ENCODE measurements at places on chromosomes 12 and 14. TPM values are rescaled to one million over a fixed set of nuclear protein-coding genes. Genes with fewer than 3 reads are reported as not detected.

DNA sequence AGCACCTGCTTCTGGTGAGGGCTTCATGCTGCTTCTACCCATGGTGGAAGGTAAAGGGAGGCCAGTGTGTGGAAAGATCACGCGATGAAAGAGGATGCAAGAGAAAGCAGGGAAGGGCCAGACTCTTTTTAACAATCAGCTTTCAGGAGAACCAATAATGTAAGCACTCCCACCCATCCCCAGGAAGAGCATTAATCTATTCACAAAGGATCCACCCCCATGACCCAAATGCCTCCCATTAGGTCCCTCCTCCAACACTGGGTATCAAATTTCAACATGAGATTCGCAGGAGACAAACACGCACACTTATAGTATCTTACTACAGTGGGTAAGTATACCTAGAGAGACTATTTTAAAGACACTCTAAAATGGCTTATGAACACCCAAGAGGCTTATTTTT, 80.5 kb upstream of the TMCC3 start:
- no peak for DNase-seq

DNA sequence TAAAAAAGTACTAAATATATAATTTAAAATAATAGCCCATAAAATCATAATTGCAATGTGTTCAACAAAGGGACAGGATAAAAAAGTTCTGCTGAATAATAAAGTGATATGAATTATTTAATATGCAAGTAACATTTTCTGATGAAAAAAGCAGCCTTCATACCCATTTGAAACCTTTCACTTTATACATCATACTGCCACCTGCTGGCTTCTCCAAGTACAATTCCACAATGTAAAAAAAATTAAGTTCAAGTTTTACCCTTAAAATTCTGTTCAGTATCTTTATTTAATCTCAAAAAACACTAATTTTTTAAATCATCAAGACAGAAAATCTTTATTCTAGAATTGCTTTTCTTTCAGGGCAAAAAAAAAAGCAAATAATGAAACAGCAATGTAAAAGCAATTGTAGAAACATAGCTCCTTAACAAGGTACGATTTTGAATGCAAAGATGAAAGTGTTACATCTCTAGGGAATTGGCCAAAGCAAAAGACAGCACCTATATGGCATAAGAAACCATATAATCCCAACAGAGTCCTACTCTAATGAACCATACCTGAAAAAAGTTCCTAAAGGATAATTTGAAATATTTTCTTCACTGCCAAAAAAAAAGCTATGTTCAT, 15.0 kb downstream of the MDM1 start:
- DNase-seq, result peak; percentile 68

SGPP1 gene
- total RNA-seq, result 10.9 TPM

DNA sequence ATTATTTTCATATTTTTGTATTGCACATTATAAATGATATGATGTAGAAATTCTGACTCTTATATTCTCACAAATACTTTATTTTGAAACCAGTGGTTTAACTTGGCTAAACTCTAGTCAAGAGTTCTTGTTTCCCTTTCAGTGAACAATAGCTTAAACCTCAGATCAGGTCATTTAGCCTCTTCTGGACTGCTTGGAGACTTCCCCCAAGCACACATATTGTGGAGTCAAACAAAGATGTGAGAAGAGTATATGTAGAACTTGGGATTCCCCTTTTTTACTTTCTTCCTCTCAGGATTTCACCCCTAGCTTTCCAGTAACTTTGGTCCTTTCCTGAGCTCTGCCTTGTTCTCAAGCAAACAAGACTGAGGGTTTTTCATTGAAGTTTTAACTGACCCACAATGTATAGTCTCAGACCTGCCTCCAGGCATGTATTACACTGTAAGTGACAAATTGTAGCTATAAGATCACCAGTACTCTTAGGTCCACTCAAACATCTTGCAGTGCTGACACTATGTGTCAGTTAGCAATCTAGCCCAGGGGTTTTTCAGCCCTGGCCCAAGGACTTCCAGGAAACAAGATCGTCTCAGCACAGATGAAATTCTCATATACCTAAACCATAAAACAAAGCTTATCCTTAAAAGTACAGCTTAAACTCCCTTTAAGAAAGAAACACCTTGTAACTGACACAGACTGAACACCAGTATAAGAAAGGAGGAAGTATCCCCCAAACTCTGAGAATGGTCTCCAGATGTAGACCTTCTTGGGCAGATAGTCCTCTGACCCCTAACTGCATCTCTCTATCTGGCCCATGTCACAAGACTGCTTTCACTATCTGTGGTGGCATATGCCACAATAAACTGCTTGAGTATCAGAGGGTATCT, 98.6 kb downstream of the SLC6A15 start:
- DNase-seq, result no peak

- no peak for DNase-seq
These were observed 2.4 kb upstream of the A2M start for GRCh38 chr12:9118158-9118557.

NGB gene
- not detected for total RNA-seq

LAG3 gene
- total RNA-seq, result 268 TPM

PTCSC3 gene
- not detected for total RNA-seq

DNA sequence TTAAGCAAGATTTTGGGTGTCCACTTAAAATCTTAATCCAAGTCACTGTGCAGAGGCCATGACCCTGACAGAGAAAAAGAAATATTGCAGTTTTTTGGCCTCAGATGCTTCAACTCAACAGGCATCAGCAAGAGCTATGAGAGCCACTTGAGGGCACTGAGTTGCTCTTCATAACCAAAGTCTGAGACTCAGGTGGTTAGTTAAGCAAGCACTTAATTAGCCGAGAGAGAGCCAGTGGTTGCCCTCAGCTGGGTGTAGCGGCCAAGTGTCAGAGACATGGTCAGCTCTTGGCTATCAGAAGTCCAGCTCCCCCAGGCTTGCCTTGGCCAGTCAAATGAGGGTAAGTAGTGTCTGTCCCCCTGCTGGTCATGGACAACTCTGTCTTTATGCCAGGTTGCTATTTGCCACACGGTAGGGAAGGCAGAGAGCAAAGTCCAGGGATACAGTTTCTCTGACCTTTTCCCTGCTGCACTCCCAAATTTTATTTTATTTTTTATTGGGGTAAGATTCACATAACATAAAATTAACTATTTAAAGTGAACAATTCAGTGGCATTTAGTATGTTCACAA, 9.0 kb upstream of the KRT71 start:
- no peak for DNase-seq

CHGA gene
- not detected for total RNA-seq

NFE2 gene
- total RNA-seq, result not detected

GRCh38 chr12:11805043-11805442, 155.6 kb downstream of the ETV6 start:
- DNase-seq, result no peak

GRCh38 chr12:82873951-82874350, 187.2 kb downstream of the TMTC2 start:
- DNase-seq, result no peak

DNA sequence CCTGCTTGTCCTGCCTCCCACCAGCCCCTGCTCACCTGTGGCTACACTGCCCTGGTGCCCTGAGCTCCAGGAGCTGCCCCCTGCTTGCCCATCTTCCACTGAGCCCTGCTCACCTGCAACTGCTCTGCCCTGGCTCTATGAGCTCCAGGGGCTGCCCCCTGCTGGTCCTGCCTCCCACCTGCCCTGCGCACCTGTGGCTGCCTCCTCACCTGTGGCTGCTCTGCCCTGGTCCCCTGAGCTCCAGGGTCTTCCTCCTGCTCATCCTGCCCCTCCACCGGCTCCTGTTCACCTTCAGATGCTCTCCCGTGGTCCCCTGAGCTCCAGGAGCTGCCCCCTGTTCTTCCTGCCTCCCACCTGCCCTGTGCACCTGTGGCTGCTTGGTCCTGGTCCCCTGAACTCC, 247.6 kb downstream of the TMEM121 start:
- no peak for DNase-seq

OR4Q2 gene
- not detected for total RNA-seq

DEGS2 gene
- 3.1 TPM for total RNA-seq

DCAF11 gene
- total RNA-seq, result 59.9 TPM

DNA sequence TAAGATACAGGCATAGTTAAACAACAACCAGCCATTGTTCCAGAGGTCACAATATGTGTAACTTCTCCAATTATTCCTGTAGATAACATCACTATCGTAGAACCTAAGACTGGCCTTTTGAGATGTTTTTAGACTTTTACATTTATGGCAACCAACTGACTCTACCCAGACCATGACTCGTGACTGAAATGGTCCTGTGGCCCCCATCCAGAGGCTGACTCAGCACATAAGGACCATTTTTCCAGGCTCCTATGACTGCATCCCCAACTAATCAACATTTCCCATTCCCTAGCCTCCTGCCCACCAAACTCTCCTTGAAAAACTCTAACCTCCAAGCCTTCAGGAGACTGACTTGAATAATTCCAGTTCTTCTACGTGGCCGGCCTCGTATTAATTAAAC, 52.6 kb upstream of the NID2 start:
- DNase-seq, result no peak

GRCh38 chr12:47361389-47362021, 281.7 kb upstream of the AMIGO2 start:
- peak; percentile 72 for DNase-seq

GRCh38 chr12:13367973-13368372, 171.4 kb downstream of the EMP1 start:
- no peak for DNase-seq

IL23A gene
- total RNA-seq, result 41.5 TPM

ABHD12B gene
- total RNA-seq, result not detected

GRCh38 chr14:32254952-32255679, 52.0 kb upstream of the RNU6-8 start:
- peak; percentile 66 for DNase-seq

DNA sequence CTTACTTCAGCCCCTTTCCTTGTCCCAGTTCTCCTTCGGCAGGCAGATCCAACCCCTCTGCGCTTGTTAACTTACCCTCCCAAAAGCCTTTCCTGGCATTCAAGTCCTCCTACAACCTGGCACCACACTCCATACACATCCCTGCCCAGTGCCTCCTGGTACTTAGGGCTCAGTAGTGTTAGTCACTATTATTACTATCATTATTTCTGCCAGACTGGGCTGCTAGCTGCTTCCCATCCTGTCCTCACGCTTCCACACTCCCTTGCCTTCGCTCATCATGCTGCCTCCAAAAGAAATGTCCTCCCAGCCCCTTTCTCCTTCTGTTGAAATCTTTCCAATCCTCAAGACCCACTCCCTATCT, 1.6 kb upstream of the HDAC7 start:
- DNase-seq, result no peak

DNA sequence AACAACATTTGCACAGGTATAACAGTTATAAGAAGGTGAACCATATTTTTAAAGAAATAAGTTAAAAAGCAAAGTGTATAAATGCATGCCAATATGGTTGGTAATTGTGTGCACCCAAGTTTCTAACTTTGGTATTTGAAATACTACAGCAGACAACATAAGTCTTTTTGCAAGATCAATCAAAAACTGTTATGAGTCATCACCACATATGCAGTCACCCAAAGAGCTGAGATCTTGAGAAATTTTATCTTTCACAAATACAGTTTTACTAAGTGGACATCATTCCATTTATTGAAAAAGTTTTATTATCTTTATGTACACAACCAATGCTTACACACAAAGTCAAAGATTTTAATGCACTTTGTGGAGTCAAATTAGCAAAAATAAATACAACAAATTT, 7.0 kb upstream of the ACSS3 start:
- no peak for DNase-seq

ANKRD33 gene
- not detected for total RNA-seq

DNA sequence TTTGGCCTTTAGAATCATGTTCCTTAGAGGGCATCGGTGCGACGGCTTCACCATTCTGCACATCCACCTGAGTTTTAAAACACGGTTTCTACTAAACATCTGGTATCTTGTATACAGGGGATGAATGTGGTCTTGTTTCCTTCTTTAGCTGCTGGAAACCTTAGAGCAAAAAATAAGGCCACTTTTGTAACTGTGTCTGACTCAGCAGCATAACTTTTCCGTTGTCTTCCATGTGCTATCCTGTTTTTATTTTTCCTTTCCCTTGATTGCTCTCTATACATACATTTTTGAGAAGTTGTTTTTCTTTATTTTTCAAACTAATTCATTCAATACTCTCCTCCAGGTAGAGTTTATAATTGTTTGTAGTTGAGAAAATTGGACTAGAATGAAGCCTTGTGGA, 108.8 kb upstream of the PCED1B start:
- no peak for DNase-seq

DNA sequence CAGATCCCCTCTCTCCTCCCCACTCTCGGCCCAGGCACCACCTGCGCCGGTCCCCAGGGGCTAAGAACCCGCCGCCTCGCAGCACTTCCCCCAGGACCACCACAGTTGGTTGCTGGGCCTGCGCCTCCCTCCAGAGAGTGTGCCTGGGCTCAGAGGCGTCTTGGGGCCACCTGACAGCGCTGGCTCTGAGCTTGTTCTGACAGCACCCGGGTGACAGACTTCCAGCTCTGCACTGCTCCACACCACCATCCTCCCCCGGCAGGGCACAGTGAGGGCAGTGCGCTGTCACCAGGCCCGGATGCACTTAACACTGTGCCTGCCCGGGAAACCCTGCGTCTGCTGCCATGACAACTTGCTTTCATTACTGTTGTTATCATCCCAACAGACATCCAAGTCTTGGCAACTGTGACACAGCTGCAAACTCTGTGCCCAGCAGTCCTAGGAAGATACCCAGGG, 6.6 kb downstream of the BRF1 start:
- peak; percentile 86 for DNase-seq

LTB4R gene
- total RNA-seq, result 11.6 TPM

TMPRSS12 gene
- total RNA-seq, result not detected

DNA sequence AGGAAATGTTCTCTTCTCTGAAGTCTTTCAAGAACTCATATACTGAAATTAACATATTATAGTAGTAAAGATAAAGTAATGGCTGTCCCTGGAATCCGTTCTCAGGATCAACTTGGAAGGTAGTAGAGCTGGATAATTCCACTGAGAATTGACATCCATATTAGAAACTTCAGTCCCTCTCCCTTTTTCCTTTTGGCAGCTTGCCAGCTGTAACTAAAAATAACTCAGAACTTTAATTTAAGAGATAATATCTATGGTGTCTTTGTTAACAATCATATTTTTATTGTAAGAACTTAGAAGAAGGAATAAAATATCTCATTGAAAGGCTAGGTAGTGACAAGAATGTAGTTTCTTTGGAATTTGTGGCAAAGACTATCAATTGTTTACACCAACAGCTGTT, 61.4 kb upstream of the PLEKHA5 start:
- DNase-seq, result no peak

GRCh38 chr14:23008831-23009230, 1.1 kb downstream of the C14orf93 start:
- DNase-seq, result no peak

DNA sequence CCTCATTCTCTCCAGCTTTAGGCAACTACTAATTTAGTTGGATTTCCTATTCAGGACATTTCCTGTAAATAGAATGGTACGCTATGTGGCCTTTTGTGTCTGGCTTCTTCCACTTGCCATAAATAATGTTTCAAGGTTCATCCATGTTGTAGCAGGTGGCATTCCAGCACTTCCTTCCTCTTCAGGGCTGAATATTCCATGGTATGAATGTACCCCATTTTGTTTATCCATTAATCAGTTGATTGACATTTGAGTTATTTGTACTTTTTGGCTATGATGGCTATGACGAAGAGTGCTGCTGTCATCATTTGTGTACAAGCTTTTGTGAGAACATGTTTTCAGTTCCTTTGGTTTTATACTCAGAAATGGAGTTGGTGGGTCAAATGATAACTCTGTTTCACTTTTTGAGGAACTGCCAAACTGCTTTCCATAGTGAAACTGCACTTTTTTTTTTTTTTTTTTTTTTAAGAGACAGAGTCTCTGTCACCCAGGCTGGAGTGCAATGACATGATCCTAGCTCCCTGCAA, 6.5 kb upstream of the CDK2AP1 start:
- peak; percentile 53 for DNase-seq

All from activated CD8-positive, alpha-beta T cell treated with anti-CD3 and anti-CD28 coated beads for 36 hours (primary cell).